ENCODE measurements at places on chromosomes 7 and 10.

- peak; percentile 65 for DNase-seq
Measured at GRCh38 chr7:149489391-149490024, 8.1 kb downstream of the ZNF746 start.

GRCh38 chr7:28389504-28390395 lies 22.6 kb upstream of the CREB5 start:
- no peak for DNase-seq

- no peak for DNase-seq
Measured at GRCh38 chr7:157616426-157616825, 279.6 kb downstream of the DNAJB6 start.

- DNase-seq, result no peak
Measured at GRCh38 chr7:134126146-134126545, 994 bp upstream of the LRGUK start.

DNA sequence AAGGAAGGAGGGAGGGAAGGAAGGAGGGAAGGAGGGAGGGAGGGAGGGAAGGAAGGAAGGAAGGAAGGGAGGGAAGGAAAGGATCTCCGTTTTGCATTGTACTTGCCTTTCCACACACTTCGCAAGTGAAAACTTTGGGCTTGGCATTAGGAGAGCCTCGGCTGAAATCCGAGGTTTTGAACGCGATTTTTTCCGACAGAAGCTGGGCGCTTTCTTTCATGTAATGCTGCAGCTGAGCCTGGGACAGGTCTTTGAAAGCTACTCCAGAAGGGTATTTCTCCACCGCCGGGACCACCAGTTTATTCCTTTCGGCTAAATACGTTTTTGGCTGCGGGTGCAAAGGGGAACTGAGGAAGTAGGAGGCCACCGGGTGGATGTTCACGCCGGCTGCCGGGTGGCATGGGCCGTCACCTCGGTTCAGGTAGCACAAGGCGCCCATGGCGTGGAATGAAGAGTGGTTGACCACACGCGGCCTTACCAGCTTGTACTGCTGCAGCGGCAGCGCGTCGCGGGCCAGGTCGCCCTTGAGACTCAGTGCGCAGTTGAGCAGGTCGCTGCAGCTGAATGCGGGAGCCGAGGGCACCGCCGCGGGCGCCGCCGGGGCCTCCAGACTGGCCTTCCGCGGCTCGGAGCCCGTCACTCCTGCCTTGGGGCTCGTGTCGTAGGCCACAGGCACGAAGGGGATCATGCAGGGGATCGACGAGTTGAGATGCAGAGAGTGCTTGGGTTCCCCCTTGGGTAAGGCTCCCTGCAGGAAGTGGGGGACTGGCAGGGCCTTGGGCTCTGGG lies 825 bp downstream of the FEZF1 start:
- DNase-seq, result peak; percentile 57

DNA sequence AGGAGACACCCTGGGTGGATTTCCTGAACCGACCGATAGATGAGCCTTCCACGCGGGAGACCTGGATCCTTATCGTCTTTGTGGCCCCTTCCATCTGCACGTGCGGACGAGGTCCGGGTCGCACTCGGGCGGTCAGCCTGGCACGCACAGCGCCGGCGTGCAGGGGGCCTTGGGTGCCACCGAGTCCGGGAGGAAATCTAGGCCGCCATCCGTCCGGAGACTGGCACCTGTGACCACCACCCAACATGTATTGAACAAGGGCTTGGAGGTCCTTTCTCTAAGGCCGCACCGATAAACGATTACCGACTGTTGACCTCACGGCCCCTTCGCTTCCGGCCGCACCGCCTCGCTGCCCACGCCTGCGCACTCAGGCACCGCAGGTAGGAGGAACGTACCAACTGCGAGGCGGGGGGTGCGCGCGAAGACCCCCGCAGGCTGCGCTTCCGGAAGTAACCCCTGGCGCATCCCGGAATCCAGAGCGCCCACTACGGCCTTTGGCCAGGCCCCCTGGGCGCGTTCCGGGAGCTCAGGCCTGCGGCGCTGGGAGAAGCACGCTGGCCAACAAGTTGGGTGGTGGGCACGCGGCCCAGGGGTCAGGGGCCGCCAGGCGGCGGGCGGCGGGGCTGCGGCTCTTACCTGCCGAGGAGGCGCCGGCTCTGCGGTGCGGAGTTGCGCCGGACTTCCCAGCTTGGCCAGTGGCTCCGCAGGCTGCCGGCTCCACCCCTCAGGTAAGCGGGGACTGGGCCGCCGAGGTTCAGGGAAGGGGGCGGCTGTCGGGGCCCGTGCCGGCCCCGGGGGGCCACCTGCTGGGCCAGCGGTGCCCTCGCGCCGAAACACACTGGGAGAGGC lies at the start of the genes ACTR3C and LRRC61:
TSS of gene ACTR3C (minus strand) at position 713 of the 849 bp plus-strand sequence. CDS start 28,249 bp downstream, outside the sequence.
TSS of gene LRRC61 (plus strand) at position 523 of the 849 bp plus-strand sequence. CDS start 13,507 bp downstream, outside the sequence.
- peak; percentile 92 for DNase-seq

- peak; percentile 13 for DNase-seq
Measured at GRCh38 chr10:43361547-43362190, 9.8 kb upstream of the FXYD4 start.

DNA sequence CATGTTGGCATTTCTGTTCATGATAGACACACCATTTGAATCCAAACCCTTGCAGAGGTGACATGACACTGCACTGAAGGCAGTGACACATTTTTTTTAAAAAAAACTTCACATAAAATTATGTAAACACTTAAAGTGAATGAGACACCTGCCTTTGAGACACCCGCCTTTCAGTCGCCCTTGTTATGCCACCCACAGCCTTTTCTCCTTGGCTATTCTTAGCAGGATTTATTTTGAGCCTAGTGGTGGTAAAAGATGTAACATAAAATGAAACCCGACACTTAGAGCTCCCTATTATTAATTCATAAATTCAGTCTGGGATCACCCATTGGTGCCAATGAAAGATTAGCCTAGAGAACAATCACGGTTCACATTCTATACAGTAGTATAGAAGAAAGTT lies 161.3 kb downstream of the DYNC1I1 start:
- DNase-seq, result no peak

- DNase-seq, result no peak
Measured at GRCh38 chr7:45390731-45391130, 183.4 kb upstream of the ADCY1 start.

GRCh38 chr10:97673736-97674525 lies 13.1 kb downstream of the AVPI1 start:
- no peak for DNase-seq

DNA sequence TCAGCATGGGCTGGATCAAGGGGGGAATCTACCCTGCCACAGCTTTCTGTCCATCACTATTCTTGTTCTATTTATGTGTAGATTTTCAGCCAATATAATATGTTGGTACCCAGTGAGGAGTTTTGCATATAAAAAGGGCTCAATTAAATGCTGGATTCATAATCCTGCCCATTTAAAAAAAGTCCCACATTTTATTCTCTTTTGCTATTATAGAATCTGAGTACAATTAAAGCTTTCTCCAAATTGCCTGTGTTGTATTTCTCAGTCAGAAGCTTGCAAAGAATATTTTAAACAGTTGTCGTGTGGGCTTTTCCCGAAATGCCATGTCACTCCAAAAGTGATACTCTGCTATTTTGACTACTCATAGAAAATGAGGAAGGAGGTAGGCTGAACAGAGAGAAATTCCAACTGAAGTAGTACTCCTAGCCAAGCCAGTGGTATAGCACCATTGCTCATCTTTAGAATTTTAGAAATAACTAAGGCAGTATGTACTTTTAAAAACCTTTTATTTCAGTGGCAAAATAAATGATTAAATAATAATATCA lies 108.3 kb upstream of the HDAC9 start:
- DNase-seq, result no peak

GRCh38 chr10:72068901-72069446 lies 19.4 kb downstream of the SPOCK2 start:
- DNase-seq, result no peak

- no peak for DNase-seq
Measured at GRCh38 chr7:123627851-123628250, 26.2 kb downstream of the ASB15 start.

- DNase-seq, result no peak
Measured at GRCh38 chr7:96497567-96497966, 175.7 kb upstream of the SLC25A13 start.

DNA sequence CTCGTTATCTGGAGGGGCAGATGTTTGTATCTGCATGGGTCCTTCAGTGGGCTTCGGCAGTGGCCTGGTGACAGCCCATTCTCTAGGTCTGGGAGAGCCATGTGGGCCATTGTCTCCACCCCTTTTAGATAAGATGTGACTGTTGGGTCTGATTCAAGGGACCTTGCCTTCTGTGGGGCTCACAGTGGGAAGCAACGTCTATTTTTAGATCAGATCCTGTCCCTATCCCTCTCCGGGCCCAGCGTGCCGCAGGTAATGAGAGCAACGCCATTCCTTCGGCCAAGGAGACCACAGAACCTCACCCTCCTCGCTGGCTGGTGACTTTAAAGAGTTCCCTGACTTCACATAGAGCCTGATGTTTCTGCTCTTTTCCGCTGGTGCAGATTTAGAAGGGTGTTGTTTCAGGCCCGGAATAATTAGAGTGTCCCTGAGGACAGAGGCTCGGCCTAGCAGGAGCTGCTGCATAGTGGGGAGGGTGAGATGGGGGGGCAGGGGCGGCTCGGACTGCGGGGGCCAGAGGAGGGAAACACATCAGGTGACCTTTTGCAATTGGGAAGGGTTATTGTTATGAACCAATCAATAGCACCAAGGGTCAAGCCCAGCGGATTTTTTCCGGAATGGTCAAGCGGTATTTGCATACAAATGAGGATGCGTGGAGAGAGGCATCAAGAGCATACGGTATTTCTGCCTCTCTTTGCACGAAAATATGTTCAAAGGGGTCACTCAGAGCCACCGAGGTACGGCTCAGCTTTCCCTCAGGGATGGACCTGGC lies 503.0 kb upstream of the FOXK1 start:
- no peak for DNase-seq

GRCh38 chr7:67422601-67423000 lies 426.0 kb downstream of the TYW1 start:
- DNase-seq, result no peak

DNA sequence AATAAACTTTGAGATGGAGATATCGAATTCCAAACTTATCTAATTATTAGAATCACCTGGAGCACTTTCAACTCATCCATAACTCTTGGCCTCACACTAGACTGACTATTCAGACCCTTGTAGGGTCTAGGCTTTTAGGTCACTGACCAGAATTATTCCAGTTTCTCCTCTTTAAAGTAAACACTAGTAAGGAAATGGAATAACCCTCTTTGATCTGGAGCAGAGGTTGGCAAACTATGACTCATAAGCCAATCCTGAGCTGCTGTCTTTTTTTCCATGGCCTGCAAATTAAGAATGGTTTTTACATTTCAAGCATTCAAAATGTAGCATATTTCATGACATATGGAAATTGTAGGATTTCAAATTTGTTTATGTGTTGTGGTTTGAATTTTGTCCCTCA lies 1601.9 kb downstream of the REEP3 start:
- DNase-seq, result no peak

DNA sequence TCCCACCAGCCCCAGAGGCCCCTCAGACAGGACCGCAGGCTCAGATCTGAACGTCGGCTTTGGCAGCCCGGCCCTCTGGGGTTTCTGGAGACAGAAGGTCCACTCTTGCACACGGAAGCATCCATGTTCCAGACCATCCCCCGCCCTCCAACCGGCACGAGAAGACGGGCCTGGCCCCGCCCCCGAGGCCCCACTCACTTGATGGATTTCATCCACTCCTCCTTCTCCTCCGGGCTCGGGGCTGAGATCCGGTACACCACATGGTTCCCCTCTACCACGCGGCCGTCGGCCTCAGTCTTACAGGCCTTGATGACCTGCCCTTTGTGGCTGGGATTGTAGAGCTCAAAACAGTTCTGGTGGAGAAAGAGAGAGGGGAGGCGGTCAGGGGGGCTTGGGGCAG lies 107.3 kb downstream of the CYTH3 start:
- DNase-seq, result no peak

GRCh38 chr7:1963575-1963974 lies 269.2 kb downstream of the MAD1L1 start:
- DNase-seq, result no peak

DNA sequence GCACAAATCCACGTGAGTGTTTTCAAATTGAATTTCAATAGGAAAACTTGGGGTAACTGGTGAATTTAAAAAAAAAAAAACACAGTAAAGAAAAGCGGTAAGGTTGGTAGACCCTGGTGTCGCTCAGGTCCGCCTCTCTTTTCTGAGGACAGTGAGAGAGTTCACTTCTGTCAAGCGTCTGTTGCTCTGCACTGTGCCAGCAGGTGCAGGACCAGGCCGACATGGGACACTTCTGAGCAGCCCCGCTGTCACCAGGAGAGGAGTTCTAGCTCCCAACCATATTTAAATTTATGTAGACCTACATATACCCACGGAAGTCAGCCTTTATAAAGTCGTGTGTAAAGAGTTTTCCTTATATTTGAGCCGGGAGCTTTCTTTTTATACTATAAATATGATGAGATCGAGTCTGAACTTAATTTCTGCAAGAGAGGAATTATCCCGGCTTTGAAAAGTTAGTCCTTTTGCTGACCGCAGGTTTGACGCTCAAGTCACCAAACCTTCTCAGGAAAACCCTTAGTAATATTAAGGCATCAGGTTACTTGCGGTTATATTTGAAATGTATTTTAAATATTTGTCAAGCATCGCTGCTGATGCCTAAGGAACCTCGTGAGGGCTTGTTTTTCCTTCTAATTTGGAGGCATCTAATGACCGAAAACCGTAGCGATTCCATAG lies 531 bp downstream of the IKZF1 start:
- no peak for DNase-seq

DNA sequence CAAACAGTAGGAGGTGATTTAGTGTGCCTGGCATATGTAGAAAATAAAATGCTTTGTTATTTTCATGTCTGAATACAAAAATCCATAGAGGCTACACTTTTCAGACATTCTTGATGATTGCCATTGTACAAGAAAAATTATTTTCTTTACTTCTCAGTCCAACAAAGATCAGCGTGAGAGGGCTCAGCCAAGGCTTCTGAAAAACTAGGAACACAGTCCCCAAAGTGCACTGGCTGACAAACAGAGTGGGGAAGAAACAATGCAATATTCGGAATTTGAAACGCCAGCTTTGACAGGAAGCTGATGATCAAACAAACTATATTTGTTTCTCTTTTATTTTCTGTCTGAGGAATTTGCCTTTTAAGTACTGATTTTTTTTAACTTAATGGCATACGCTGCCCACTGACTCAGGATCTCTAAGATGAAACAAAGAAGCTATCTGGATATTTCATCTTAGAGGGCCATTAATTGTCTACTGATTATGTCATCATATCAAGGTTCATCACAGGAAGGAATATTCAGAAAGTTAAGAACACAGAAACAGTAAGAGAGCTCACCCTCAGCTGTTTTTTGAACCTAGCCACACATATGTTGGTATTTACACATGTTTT lies 197.0 kb upstream of the INHBA start:
- DNase-seq, result no peak

GRCh38 chr10:100000109-100000644 lies 9.6 kb downstream of the DNMBP start:
- DNase-seq, result no peak

GRCh38 chr10:47435081-47435480 lies 48.8 kb downstream of the ANXA8 start:
- no peak for DNase-seq
